ENCODE measurements at places on chromosomes 4 and X.

DNA sequence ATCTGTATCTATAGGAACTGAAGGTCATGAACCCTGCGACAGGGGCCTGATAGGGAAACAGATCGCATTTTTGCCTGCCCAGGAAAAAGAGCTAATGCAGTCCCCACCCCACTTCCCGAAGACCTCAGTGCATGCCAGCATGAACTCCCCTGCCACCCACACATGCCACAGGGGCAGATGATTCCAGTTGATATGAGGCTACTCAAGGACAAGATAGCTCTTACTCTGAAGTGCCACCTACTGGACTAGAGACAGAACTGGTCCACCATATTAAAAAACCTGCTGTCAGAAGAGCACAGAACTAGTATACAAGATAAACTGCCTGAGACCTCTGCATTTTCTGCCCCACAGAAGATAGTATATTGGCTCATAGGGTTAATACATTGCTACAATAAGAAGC lies 68.0 kb downstream of the YIPF7 start:
- no peak for DNase-seq

GRCh38 chr4:71206763-71207162 lies 132.1 kb upstream of the SLC4A4 start:
- DNase-seq = no peak

- DNase-seq = no peak
These were observed 2.1 kb downstream of the UGT8 start for GRCh38 chr4:114600672-114601071.

- DNase-seq = no peak
These were observed 1229.7 kb downstream of the PCDH18 start for GRCh38 chr4:136302566-136302965.

DNA sequence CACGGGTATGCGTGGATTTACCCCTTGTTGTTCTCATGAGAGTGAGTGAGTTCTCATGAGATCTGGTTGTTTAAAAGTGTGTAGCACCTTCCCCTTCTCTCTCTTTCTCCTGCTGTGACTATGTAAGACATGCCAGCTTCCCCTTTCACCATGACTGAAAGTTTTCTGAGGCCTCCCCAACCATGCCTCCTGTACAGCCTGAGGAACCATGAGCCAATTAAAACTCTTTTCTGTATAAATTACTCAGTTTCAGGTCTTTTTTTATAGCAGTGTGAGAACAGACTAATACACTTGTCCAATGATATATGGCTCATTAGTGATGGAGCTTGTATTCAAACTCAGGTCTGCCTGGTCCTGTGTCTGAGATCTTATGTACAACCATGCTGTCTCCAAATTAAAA lies 28.5 kb upstream of the RTL3 start:
- no peak for DNase-seq

DNA sequence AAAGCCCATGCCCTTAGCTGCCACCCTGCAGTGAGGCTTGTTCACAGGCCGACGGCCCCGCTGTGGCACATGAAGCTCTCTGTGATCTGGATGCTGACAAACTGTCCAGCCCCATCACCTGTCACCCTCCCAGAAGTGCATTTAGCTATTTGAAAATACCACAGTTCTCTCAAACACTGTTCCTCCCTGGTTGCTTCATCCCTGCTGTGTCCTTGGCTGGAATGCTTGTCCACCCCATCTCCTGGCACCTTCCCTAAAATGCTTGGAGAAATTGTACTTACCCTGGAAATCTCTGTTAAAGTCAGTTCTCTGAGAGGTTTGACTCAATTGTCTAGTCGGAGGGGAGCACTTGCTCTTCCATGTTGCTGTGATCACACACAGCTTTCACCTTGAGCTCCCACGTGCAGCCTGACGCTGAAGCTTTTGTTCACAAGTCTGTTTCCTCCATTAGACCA lies 10.1 kb downstream of the SYNPO2 start:
- DNase-seq = no peak

DNA sequence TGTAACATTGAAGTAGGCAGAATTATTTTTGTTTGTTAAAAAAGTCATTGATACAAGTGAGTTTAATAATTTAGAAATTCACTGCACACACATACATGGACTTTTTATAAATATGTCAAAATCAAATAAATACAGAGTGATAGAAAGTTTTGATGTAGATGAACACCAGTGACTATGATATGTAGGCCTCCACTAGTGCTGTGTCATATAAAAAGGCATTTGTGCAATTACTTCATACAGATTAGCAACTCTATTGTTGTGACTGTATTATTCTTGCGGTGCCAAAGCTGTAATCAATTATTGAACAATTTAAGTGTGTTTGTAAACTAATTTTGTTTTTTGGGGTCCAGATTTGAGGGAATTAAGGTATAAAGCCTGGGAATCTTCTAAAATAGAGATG lies 366.2 kb upstream of the PITX2 start:
- no peak for DNase-seq

- no peak for DNase-seq
These were observed 142.4 kb upstream of the ANKRD50 start for GRCh38 chr4:124854968-124855367.

- DNase-seq = no peak
These were observed 46.3 kb upstream of the HHIP start for GRCh38 chr4:144599621-144600020.

DNA sequence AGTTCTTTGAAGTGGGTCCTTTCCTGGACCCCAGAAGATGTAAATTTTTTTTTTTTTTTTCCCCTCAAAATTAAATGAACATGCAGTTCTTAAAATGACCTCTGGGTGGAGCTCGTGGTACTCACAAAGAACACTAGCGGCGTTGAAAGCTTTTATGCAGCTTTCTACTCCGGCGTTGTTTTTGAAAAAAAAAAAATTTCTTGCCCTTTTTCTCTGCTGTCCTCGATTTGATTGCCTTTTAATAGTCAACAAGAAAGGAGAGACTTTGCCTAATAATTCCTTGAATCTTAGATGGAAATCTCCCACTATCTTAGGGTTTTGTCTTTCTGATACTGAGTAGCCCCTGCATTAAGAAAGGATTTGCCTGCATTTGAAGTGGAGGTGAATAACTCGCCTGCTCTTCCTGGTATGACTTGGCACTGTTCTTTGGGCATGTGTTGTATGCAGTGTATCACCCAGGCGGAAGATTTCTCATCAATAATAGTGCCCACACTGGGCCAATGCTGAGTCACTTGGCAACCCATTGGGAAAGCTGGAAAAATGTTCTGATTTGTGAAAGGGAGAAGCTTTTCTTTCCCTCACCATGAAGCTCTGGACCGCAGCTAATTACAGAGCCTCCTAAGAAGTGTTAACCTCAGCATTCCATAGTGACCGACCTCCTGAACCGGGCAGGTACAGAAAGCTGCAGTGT lies 104.0 kb downstream of the PHEX start:
- DNase-seq = no peak

DNA sequence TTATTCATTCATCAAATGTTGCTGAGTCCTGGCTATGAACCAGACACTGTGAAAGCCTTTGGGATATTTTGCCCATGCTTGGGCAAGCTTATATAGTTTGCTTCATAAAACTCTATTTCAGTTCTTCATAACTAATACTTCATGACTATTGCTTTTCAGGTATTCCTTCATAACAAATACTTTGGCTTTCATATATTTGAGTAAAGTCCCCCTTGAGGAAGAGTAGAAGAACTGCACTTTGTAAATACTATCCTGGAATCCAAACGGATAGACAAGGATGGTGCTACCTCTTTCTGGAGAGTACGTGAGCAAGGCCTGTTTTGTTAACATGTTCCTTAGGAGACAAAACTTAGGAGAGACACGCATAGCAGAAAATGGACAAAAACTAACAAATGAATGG lies 1.7 kb upstream of the AFP start:
- DNase-seq = no peak

GRCh38 chrX:46572340-46572936 lies 1.1 kb upstream of the CHST7 start:
- DNase-seq = no peak

DNA sequence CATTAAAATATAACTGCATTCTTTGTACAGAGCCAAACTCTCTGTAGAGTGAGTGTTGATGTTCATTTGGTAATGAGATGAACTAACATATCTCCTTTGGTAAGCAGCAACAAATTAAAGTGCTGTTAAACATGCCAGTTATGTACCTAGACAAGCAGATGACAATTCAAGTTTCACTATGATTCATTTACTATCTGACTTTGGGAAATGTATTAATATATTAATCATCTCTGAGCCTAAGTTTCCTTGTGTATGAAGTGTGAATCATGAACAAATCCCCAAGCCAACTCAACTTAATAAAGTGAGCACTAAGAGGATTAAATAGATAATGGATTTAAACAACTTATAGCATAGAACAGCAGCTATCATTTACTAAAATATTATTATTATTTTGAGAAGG lies 1044.2 kb downstream of the GLUD2 start:
- no peak for DNase-seq

DNA sequence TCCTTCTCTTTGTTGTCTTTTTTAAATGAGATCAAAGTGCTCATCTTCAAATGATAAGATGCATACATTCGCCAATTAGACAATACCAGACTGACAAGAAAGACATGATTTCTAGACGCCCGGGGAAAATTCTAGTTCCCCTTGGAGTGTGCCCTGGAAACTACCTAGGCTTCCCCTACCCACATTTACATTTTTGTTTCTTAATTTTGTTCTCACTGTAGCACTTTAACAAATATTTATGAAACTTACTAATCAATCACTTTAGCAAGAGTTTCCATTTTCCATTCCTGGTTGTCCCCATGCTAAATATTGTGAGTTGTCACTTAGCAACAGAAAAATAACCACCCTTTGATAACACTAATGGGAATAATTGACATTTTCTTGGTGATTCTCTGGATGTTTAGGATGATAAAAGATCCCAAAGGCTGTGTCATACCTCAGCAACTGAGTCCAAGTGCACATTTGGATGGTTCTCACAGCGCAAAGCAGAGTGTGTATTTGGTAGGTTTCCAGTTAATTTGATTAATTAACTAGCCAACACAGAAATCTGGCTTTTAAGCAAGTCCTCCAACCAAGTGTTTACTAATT lies 69.6 kb downstream of the FGFBP1 start:
- no peak for DNase-seq

GRCh38 chr4:70619778-70620177 lies 8.8 kb upstream of the ENAM start:
- no peak for DNase-seq

- DNase-seq = no peak
These were observed 116.6 kb upstream of the LCORL start for GRCh38 chr4:18138076-18138665.

DNA sequence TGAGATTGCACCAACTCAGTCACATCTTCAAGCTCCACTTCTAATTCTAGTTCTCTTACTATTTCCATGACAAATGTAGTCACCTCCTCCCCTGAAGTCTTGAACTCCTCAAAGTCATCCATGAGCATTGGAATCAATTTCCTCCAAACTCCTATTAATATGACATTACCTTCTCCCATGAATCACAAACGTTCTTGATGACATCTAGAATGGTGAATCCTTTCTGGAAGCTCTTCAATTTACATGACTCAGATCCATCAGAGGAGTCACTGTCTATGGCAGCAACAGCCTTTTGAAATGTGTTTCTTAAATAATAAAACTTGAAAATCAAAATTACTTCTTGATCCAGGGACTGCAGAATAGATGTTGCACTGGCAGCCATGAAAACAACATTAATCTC lies 34.5 kb downstream of the GALNTL6 start:
- no peak for DNase-seq

GRCh38 chrX:48540028-48540375 lies 488 bp downstream of the TBC1D25 start:
- no peak for DNase-seq

- DNase-seq = no peak
These were observed 3.6 kb upstream of the LEF1 start for GRCh38 chr4:108172231-108172752.

GRCh38 chrX:14039344-14039743 lies 9.7 kb upstream of the GEMIN8 start:
- DNase-seq = no peak

DNA sequence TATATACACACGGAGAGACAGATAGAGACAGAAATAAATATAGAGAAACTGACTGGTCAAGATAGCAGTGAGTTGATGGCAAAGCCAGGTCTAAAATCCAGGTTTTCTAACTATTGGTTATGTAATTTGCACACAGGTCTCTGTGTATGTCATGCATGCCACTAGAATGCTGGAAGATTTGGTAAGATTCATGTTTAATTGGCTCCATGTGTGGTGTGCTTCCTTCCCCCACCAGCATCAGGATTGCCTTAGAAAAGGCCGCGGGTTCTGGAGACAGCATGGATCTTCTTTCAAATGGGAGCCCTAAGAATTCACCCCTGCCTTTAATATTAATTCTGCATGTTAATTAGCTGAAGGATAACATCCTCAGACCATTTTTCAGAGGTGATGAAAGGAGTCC lies 31.3 kb downstream of the HAND2 start:
- DNase-seq = no peak

GRCh38 chrX:49072712-49073095 lies 1.1 kb downstream of the PRAF2 start:
- DNase-seq = no peak

- no peak for DNase-seq
These were observed 206.6 kb downstream of the SPRY1 start for GRCh38 chr4:123603165-123603564.

DNA sequence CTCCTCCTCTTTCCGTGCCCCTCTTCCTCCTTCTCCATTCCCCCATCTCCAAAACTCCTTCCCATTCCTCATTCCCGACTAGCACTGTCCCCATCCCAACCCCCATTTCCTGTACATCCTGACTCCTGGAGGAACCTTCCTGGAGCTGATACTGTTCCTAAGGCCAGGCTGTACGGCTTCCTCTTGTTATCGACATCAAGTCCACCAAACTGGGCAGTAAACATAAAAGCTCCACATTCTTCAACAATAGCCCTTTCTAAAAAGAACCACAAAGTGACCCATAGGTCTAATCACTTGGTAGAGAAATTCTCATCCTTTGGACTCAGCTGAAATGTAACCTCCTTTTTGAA lies 22.9 kb downstream of the AWAT2 start:
- no peak for DNase-seq

DNA sequence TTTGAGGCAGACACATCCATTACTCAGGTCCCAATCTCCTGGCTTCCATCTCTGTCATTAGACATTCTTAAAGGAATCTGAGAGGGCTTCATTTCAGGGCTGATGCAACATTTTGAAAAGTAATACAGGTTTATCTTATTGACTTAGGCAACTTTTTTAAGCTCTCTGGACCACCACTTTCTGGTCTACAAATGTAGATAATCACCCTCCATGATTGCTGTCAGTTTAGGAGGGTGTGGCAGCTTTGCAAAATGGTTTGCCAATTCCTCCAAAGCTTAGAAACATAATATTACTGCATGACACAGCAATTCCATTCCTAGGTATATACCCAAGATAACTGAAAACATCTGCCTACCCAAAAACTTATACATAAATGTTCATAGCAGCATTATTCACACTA lies 77.6 kb downstream of the ARHGAP6 start:
- no peak for DNase-seq
